ENCODE measurements at places on chromosomes 12 and 14.
A peak's percentile ranks its signal among the peaks of the same experiment; 100 is the strongest.

- no peak for DNase-seq
Observed at GRCh38 chr12:8894378-8894777, 19.9 kb upstream of the PHC1 start.

- peak; percentile 55 for DNase-seq
Observed at GRCh38 chr12:31323391-31324115, 2.4 kb downstream of the SINHCAF start.

DNA sequence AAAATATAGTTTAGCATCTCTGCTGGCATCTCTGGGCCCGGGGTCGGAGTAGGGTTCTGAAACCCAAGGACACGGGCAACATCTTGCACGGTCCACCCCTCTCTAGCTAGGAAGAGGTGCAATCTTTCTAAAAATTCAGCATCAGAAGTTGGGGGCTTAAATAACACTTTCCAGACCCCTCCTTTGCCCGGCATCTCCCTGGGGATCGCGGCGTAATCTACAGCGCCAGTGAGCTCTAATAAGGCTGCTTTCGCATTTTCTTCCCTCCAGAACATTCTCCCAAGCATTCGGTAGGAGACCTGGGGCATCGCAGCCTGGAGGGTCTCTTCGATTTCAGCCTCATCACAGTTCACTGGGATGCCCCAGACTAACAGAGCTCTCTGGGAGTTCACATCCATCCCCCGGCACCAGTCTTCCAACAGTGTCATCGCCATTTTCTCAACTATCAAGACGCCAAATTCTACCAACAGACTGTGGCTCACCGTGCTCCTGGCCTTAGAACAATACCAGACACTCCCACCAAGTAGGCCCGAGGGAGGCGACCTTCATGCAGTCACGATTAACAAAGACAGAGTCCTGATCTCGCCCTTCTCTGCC is 880 bp downstream of the PNMA1 start:
- no peak for DNase-seq

GRCh38 chr12:97927977-97928376 is 465.4 kb downstream of the RMST start:
- DNase-seq, result no peak

- no peak for DNase-seq
Observed at GRCh38 chr14:73248108-73248868, 11.0 kb downstream of the PAPLN start.

- no peak for DNase-seq
Observed at GRCh38 chr12:636632-637031, 26.6 kb downstream of the NINJ2 start.

- peak; percentile 65 for DNase-seq
Observed at GRCh38 chr14:106372870-106373652, 846.7 kb downstream of the TMEM121 start.

GRCh38 chr14:88323086-88323522 is at the start of gene KCNK10:
TSS of gene KCNK10 (minus strand) at chr14:88323269. CDS start at chr14:88322798, 471 bp downstream.
- no peak for DNase-seq

- DNase-seq, result no peak
Observed at GRCh38 chr14:28381656-28382055, 384.9 kb upstream of the FOXG1 start.

- DNase-seq, result no peak
Observed at GRCh38 chr12:24821691-24822090, 127.2 kb downstream of the BCAT1 start.

DNA sequence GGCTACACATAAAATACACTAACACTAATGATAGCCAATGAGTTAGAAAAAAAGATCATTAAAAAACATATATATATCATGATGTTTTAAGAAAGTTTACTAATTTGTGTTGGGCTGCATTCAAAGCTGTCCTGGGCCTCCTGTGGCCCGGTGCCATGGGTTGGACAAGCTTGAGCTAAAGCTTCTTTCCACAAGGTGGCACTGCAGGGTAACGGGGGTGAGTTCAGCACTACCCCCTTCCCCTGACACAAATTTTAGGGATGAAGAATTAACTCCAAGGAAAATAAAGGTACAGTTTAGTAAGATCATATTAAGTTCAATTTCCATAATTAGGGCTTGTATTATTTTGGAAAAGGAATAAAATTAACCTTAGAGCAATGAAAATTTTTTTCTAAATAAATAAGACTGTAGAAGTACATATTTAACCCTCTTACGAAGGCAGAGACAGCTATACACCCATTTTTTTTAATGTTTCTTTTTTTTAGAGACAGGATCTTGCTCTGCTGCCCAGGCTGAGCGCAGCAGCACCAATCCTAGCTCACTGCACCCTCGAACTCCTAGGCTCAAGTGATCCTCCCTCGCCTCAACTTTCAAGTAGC is 38.9 kb downstream of the PPP1R13B start:
- peak; percentile 19 for DNase-seq

DNA sequence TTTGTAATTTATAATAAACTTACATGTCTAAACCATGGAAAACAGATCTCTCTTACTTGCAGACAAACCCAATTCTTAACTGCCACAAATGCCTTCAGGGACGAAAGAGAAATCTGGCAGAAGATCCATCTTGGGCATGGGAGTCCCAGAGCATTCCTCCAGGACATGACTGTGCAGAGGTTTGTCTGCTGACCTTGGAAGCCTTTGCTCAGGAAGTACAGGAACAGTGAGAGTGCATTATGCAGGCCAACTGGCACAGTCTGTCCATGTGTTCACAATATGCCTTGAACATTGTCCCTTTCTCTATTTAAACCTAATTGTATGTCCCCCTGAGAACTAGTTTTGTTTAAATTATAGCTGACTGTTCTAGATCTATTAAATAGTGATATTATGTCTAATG is 467.1 kb downstream of the ATP23 start:
- DNase-seq, result no peak

DNA sequence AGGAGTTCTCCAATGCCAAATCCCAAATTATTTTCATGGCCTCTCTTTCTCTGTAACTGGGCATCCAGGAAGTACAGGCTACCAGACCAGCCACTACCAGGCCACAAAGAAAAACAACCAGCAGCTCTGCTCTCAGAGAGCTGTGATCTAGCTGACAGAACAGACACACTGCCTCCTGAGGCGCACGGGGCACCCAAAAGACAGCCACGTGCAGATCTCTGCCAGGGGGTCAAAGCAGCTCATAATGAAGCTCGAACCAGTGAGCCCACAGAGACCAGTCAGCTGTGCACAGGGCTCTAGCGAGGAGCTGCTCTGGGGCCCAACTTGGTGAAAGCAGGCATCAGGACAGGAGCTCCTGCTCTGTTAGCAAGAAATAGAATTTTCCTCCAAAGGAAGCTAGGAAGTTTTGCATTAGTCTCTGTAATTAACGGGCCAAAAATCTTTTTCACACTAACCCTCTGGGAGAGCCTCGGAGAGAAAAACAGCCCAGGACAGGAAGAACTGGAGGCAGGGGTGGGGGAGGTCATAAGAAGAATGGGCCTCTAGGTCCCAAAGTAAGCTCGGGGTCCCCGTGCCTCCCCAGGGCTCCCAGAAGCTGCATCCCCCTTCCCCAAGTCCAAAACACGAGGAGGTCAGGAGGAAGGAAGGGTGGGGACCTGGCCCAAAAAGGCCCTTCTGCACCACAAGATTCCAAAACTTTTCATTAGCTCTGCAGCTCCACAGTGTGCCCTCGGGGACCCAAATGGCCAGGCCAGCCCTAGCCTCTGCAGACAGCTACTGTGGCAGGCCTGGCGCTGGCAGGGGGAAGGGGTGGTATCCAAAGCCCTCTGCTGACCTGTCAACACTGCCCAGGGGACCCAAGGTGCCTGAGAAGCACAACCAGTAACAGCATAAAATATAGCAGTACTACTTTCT is 30.2 kb downstream of the ACTN1 start:
- DNase-seq, result peak; percentile 22

- DNase-seq, result no peak
Observed at GRCh38 chr12:96719660-96720362, 187.2 kb upstream of the NEDD1 start.

DNA sequence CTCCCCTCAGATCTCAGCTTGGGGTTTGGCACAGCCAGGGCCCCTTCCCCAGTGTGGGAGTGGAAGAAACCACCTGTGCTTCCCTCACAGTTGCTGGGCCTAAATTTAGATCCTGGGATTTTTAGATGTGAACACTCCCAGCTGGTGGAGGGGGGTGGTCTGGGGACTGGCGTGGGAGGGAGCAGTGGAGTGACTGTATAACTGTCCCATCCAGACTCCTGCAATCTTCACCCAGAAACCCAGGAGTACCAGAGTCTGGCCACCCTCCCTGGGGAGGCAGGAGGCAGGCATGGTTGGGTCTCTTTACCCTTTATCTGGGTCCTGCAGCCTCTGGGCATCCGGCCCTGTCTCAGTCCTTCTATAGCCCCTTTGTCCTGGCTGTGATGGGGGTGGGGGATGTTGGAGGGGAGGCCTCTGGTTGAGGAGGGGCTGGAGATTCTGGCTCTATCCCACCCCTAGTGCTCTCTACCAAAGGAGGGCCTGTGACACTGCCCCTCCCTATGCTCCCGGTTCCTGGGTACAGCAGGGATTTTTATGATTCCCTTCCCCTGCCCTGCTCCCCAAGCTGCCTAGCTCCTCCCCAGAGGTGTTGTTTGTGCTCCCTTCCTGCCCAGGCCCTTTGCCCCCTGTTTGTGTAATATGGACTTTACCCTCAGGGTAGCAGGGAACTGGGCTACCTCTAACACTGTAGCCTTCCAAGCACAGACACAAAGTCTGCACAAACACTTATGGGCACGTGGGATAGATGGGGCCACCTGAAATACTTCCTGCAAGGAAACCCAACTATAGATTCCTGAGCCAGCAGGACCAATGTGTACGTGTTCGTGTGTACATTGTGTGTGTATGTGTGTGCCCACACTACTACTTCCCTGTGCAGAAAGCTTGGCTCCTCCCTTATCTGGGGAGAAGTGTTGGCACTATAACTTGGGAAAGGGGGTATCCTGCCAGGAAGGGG is 1.7 kb downstream of the ERBB3 start:
- no peak for DNase-seq

DNA sequence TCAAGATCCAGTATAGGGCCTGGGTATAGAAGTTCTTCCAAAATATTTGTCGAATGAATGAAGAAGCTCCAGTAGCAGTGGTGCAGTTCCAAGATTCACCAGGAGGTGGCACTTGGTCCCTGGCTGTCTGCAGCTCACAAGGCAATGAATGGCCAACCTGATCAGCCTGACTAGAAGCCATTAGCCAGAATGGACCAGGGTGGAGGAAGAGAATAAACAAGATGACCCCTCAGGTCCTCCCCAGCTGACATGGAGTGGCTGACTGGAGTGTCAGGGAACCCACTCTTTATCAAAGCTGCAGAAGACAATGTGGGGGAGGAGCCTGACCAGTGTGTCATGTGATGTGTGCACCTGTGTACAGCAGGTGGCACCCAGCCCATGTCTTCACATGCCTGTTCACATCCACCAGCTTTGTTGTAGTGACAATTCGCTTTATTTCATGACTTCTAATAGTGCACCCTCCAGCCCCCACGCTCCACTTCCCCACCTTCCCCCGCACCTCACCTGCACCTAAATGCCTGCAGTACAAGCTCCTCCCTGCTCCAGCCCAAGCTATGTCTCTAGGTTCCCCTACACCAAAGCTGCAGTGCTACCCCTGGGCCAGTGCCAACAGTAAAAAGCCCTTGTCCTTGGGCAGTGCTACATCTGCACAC is 3.0 kb downstream of the LTBP2 start:
- DNase-seq, result peak; percentile 88

- no peak for DNase-seq
Observed at GRCh38 chr12:12586879-12587675, 24.4 kb upstream of the DUSP16 start.

GRCh38 chr12:75888399-75888798 is 143.2 kb downstream of the PHLDA1 start:
- no peak for DNase-seq

- DNase-seq, result no peak
Observed at GRCh38 chr14:79395061-79395460, 816.2 kb downstream of the DIO2 start.

GRCh38 chr12:59973515-59973914 is 377.7 kb downstream of the SLC16A7 start:
- DNase-seq, result no peak

DNA sequence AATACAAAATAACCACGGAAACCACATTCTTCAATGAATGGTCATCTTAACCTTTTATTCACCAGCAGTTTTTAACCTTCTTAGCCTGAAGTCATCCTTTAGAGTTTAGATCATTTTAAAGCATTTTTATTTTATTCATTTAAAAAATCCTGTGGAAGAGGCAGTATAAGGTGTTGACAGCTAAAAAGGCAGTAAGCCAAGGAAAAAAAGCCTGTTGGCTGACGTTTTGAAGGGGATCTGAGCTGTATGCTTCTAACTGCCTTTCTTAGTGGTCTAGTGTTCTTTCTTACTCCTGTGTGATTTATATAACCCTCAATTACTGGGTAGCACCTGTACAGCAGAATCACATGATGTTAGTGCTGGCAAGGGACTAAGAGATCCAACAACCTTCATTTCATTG is 438.3 kb upstream of the SEL1L start:
- DNase-seq, result no peak

Measured in T-cell (primary cell).